NCI-H2029 treated with DMSO at 0.1 percent for 48 hours (cell line): ENCODE measurements at places on chromosomes 2 and 18.

- DNase-seq, result no peak
These were observed 29.6 kb downstream of the CYRIA start for GRCh38 chr2:16635791-16636699.

DNA sequence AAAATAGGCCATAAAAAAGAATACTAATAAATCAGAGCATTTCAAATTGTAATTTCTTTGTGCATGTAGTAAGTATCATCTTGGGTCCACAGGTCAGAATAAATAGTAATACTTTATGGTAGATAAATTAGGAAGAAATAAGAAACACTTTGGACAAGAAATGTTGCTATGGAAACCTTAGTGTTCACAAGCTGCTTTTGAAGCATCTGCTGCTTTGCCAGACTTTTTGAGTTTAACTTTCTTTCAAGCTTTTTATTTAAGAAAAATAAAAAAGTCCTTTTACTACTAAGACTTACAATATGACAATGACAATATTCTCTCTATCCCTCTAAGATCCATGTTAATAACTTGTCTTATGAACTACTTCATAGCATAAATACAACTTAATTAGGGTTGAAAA lies 690.7 kb upstream of the FSHR start:
- no peak for DNase-seq

- DNase-seq, result no peak
These were observed 548.3 kb upstream of the VWC2L start for GRCh38 chr2:213862407-213863076.

DNA sequence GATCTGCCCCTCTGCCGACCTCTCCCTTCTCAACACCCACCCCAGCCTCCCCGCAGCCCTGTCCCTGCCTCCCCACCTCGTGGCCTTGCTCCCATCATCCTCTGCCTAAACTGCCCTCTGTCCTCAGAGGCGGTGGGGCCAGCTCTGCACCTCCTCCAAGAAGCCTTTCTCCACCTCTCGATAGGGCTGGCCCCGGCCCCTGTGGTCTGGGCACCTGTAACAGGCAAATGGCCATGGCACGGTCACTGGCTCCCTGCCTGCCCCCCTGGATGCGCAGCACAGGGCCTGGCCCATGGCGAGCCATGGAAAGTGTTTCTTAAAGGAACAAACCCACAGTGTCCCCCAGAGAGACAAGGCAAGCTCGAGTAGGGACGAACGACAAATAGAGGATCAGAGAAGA lies 42.0 kb downstream of the MYO7B start:
- no peak for DNase-seq

- DNase-seq, result no peak
These were observed 22.5 kb upstream of the PLEKHM3 start for GRCh38 chr2:208047840-208048239.

DNA sequence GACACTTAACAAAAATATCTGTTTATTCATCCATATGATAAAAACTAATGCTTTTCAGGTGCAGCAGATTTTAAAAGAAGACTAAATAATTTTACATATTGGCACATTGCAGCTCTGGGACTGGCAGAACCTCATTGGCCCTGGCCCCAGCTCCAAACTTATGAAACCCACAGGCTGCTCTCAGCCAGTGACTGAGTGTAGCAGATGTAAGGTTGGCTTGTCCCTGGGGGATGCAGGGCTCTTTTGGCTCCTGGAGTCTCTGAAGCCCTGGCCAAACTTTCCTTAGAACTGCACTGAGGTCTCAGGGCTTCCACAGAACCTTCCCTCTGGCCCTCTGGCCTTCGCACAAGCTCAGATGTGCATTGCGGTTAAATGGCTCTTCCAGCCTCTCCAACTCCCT lies 725.0 kb upstream of the SOX11 start:
- DNase-seq, result no peak

- DNase-seq, result no peak
These were observed 39.4 kb downstream of the HRH4 start for GRCh38 chr18:24499814-24500213.

DNA sequence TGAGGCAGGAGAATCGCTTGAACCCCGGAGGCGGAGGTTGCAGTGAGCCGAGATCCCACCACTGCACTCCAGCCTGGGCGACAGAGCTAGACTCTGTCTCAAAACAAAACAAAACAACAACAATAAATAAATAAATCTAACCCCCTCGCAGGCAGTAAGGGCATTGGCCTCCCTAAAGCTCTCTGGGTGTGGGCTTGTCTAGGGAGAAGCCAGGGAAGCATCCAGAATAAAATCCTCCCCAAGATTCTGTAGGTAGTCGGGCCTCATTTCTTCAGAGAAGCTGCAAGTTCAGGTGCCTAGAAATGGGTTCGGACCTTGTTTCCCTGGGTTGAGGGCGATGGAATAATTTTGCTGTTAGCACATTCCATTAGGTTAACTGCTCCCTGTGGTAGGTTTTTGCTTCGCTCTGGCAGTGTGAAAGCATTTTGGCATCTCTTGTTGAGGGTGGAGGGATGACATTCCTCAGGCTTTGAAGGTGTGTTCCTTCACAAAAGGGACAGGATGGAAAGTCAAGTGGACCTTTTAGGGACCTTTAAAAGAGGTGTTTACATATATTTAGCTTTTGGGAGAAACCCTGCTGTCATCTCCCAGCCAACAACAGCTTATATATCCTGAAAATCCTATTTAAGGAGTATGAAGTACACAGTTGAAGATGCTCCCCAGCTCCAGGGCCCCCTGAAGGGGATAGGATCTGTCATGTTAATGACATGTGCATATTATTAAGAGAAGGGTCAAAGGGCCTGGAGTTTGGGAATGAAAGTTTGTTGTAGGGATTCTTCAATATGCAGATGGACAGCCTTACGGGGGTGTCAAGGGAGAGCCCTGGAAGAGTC lies 17.7 kb downstream of the MYCN start:
- no peak for DNase-seq

DNA sequence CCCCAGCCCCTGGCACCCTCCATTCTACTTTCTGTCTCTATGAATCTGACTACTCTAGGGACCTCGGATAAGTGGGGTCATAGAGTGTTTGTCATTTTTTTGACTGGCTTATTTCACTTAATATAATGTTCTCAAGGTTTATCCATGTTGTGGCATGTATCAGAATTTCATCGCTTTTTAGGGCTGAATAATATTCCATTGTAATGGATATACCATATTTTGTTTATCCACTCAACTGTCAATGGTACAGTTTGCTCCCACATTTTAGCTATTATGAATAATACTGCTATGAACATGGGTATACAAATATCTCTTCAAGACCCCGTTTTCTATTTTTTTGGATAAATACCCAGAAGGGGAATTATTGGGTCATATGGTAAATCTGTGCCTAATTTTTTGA lies 7.4 kb downstream of the TRAF3IP1 start:
- no peak for DNase-seq

DNA sequence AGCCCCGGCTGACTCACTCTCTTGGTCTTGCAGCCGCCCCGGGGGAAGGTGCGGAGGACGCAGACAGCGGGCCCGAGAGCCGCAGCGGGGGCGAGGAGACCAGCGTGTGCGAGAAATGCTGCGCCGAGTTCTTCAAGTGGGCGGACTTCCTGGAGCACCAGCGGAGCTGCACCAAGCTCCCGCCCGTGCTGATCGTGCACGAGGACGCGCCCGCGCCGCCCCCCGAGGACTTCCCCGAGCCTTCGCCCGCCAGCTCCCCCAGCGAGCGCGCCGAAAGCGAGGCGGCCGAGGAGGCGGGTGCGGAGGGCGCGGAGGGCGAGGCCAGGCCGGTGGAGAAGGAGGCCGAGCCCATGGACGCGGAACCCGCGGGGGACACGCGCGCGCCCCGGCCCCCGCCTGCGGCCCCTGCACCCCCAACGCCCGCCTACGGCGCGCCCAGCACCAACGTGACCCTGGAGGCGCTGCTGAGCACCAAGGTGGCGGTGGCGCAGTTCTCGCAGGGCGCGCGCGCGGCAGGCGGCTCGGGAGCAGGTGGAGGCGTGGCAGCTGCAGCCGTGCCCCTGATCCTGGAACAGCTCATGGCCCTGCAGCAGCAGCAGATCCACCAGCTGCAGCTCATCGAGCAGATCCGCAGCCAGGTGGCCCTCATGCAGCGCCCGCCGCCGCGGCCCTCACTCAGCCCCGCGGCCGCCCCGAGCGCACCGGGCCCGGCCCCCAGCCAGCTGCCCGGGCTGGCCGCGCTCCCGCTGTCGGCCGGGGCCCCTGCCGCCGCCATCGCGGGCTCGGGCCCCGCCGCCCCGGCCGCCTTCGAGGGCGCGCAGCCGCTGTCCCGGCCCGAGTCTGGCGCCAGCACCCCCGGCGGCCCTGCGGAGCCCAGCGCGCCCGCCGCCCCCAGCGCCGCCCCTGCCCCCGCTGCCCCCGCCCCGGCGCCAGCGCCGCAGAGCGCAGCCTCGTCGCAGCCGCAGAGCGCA lies 12.7 kb downstream of the SALL3 start:
- no peak for DNase-seq

DNA sequence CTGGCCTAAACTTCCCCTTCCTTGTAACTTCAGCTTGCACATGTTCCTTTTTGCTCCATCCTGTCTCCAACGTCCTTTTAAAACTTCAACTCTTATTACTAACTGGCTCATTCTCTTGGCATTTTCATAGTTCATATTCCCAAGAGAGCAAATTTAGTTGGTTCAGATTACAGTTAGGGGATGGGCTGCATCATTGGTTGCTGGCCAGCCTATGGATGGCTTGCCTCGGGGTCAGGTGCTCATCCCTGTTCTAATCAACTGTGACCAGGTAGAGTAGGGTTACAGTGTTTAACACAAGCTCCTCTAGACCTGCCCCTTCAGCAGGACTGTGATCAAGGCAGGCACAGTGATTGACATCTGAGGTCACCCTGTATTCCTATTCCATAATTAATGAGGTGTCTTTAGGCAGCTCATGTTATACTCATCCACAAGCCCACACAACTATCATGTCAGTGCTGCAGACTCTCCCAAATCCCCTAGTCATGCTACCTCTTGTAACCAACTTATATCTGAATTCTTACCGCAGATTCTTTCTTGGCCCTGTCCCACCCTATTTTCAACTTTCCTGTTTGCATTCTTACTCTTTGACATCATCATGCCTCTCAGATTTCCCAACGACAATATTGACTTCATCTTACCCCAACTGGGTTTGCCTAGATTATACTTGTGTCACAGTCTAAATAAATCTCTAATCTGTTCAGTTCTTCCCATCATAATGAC lies 293.3 kb downstream of the MTX2 start:
- DNase-seq, result no peak

- peak; percentile 94 for DNase-seq
These were observed at the start of gene MGAT5 for GRCh38 chr2:134253804-134254203. Gene MGAT5, plus strand, starts transcription at chr2:134254072. Its CDS starts 332 bp downstream, at chr2:134254404.

DNA sequence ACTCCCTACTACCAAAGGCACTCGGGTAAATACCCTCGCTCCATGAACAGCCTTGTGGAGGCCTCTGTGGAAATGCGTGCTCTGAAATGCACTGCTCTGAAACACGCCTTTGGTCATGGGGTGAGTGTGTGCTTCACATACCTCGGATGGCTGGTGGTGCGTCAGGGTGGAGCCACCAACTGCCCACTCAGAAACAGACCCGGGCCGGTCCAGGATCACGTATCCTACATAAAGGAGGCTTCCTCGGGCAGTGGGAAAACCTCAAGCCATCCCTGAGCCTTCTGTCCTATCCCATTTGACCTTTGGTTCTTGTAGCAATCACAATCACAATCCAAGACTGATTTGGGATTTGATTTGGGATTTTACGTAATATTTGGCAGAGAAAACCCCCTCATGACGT lies 53.5 kb upstream of the ZNF516 start:
- DNase-seq, result no peak

- DNase-seq, result no peak
These were observed 798 bp downstream of the TANC1 start for GRCh38 chr2:158969162-158969714.

DNA sequence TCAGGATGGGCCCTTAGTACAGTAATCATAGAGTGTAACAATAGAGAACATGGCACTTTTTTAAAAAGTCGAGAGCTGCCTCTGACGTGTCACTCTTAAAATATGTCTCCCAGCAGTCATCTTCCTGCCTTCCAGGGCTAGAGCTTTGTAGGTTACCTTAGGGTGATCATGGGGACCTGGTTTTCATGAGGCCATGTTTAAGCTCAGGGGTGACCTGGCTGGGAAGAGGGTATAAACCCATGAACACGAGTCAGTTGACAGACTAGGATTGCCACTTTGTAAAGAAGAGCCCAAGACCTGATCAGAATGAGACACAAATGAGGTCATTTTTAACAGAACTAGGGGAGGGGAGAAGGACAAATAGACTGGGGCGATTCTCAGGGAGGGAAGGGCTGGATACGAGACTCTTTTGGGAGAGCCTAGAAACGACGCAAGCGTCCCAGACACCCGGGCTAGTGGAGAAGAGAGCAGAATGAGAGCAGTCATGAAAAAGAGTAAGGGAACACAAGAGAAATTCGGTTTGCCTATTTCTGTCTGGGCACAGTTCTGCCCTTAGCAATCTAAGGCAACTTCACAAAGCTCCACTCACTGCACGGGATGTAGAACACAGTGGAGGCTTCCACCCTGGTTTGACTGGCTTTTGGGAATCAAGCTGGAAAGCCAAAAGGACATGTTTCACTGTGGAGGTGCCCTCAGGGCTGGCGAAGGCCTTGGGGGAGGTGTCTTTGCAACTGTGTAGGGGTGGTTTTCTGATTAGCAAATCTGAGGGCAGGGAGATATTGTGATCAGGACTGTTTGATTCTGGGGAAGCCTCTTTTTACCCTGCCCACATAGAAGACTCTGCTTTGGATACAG lies 1.8 kb upstream of the RAB31 start:
- no peak for DNase-seq

DNA sequence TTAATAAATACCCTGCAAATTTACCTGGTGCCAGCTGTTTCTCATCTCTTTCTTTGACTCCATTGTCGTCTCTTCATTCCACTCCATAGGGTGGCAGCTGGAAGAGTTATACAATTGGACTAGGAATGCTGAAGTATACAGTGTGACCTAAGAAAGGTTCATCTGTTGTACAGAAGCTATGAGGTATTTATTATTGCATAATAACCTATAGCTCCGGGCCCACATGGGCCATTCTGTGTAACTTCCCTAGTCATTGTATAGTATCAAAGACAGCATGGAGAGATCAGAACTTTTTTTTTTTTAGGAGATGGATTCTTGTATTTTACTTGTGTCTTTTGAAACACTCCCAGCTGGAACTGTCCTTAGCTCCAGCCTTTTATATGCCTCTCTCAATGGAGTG lies 26.2 kb downstream of the BMP10 start:
- no peak for DNase-seq

GRCh38 chr2:127624756-127625571 lies 21.0 kb upstream of the GPR17 start:
- DNase-seq, result no peak

DNA sequence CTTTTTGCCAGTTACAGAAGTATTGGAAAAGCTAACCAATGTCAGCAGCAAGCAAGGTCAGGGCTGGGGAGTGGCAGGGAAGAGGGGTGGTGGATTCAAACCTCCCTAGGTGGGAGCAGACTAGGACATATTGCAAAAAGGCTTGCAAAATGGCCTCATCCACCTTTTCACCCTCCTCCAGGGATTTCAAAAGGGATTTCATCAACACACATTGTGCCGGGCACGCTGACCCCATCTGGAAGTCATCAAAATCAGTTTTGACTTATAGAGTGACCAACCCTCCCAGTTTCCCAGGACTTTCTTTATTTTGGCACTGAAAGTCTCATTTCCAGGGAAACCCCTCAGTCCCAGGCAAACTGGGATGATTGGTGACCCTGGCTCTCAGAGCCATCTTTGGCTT lies 94.7 kb downstream of the BIN1 start:
- DNase-seq, result no peak

GRCh38 chr18:44835703-44836102 lies 155.0 kb downstream of the SETBP1 start:
- no peak for DNase-seq
